Posterior cingulate gyrus (tissue), 11 donors: ENCODE measurements at places on chromosomes 7 and 10.

DNA sequence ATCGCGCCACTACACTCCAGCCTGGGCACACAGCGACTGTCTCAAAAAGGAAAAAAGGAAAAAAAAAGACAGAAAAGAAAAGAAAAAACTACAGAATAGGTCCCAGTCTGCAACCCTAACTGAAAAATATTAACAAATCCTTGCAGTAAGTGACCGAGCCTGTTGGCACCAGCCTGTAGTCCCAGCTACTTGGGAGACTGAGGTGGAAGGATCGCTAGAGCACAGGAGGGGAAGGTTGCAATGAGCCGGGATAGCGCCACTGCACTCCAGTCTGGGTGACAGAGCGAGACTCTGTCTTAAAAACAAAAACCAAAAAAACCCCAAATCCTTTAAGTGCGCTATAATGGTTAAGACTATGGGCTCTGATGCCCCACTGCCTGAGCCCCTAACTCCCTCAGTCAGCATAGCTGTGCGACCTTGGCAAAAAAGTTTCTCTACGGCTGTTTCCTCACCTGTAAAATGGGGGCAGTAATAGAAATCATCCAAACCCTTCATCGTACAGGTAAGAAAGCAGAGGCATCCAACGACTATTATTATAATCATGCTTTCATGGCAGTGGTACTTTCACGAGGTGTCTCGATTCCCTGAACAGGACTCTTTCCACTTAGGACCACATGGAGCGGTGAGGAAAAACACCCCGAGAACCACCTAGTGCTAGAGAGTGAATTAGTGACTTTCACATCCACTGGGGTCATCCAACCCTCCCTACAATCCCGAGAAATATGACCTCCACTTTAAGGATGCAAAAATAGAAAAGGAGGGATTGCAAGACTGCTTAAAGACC is 755 bp downstream of the TOMM7 start:
- no peak for DNase-seq

- DNase-seq: no peak
Measured at GRCh38 chr10:106775127-106775526, 389.4 kb downstream of the SORCS1 start.

- DNase-seq: no peak
Measured at GRCh38 chr10:119131512-119132240, 27.8 kb downstream of the DENND10 start.

GRCh38 chr7:99440195-99440594 is 1.5 kb downstream of the CPSF4 start:
- DNase-seq: no peak

DNA sequence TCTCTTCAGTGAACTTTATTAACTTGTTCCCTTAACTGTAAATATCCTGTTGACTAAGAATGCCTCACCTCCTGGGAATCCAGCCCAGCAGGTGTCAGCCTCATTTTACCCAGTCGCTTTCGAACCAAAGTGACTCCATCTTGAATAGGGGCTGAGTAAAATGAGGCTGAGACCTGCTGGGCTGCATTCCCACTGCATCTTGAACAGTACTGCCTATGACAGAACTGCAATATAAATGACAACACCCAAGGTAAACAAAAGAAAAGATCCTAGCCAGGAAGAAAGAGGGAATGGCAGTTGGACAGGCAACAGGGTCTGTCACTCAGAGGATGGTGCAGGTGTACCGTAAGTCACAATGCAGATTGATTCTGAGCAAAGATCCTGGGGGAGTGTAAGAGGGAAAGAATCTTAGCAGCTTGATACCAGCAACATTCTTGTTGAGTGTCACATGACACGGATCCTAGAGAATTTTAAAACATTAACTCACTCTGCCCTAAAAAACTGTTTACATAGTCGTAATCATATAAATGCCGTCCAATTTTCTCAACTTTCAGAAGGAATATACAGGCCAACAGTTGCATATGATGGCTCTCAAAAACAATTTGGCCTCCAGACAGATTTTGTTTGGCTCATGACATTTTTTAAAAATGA is 4.4 kb upstream of the FAM107B start:
- no peak for DNase-seq

DNA sequence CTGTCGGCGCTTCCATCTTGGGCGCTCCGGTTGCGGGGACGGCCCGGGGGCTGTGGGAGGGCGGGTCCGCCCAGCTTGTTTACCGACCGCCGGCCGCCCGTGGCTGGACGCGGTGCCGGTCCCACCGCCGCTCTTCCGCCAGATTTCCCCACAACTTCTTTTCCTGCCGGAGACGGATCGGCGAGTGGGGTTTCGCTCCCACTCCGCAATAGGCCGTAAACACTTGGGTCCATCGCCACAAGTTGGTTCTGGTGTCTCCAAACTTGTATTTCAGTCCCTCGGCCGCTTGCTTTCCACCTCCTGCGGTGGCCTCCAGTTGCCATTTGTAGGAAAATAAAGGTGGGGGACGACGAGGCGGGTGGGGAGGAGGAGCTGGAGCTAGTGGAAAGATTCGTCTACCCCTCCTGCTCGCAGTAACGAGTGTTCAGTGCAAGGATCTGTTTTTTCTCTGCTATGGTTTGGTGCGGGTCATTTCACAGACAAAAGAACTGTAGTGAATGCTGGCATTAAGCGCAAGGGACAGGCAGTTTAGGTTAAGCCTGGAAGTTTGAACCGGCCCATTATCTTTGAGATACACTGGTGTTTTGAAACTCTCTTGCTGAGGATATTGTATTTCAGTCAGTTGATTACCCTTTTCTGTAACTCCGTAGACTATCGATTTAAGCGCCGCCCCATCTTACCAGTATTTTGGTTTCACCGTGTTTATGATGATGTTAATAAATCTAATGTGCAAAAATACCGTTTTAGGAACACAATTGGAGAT is 24.3 kb upstream of the ZRANB1 start:
- peak; percentile 34 for DNase-seq

GRCh38 chr7:137462074-137462715 is 118.7 kb upstream of the PTN start:
- no peak for DNase-seq

- no peak for DNase-seq
Measured at GRCh38 chr10:70267161-70267933, 16.5 kb downstream of the NPFFR1 start.

- DNase-seq: no peak
Measured at GRCh38 chr10:119174109-119174508, 4.5 kb downstream of the PRDX3 start.

DNA sequence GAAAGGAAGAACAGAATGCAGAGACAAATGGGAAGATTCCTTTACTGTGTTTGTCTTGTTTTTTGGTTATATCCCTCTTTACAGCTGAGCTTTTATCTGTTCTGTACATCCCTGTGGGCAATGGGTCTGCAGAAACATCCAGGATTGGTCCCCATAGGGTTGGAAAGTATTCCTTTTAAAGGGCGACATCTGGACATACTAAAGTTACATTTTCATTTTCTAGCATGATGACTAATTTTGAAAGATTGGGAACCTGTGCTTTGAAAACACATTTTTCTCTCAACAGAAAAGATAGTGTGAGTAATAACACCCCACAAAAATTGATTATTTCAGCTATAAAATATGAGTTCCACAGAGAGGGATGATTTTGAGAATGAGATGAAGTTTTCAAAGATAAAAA is 435.8 kb downstream of the GPAM start:
- no peak for DNase-seq

- DNase-seq: no peak
Measured at GRCh38 chr7:79563821-79564522, 110.5 kb upstream of the MAGI2 start.

DNA sequence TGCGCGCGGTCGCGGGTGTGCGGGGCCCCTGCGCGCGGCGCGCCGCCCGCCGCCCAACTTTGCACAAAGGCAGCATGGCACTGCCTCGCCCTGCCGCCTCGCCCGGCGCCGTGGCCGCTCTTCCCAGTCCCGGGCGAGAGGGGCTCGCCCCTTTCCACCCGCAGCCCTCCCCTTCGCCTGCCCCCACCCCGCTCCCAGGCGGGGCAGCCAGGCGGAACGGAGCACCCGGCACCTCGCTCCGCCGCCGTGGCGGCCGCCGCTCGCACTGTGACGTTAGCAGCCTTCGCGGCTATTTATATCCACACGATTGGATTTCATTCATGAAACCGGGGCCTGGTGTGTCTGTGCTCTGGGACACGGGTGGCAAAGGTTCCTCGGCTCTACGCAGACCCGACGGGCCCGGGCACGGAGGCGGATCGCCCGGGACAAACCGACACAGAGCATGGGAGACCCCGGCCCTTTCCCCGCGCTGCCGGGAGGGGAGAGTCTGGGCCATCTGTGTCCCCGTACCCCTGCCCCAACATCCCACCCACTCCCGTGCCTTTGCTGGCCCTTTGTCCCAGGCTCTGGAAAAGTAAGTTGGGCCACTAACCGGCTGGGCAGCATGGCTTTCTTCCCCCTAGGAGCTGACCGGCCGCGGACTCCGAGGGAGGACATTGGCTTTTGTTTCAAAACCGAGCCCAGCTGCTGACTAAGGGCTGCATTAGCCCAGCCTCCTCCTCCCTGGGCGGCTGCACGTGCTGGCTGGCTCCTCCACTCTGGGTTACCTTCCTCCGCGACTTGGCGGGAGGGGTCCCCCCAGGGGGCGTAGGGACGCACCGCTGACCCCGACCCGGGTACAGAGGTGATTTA is at the start of gene RHOBTB1:
RHOBTB1 (minus strand) TSS at position 128 of the 852 bp plus-strand sequence. CDS start 32,643 bp downstream, outside the sequence.
- peak; percentile 64 for DNase-seq

DNA sequence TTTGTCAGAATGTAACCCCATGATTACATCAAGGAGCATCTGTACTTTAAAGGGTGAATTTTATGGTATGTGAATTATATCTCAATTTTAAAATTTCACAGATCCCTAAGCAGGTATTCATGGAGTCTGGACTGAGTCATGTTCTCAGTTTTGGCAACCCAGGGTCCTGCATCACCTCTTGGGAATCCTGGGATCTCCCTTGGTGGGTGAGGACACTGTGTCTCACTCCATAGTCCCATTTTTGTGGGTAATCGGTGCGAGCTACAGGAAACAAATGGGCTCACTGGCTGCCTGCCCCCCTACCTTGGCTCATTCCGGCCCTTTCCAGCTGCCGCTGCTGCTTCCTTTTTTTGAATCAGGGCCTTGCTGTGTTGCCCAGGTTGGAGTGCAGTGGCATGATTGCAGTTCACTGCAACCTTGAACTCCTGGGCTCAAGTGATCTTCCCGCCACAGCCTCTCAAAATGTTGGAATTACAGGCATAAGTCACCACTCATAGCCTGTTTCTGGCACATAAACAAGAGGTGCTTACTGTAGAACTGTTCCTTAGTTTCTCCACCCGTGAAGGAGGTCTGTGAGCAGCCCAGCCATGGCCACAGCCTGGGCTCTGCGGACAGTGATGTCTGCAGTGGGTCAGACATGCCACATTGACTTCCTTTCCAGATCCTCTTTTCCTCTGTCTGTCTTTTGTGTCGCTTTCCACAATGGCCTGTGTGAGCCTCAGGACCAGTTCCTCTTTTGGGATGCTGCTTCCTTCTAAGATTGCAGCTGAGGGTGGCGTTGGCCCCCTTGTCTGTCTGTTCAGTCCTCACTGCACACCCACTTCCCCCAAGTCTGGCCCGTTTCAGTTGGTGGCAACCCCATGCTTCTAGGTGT is 14.5 kb downstream of the PALD1 start:
- DNase-seq: no peak

DNA sequence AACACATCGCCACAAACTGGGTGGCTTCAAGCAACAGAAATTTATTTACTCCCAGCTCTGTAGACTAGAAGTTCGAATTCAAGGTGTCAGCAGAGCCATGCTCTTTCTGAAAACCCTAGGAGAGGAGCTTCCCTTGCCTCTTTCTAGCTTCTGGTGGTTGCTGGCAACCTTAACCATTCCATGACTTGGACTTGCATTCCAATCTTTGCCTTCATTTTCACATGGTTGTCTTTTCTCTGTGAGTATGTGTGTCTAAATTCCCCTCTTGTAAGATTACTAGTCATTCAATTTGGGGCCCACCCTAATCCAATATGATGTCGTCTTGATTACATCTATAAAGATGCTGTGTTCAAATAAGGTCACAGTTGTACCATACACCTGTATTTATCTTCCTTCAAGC is 65.9 kb upstream of the PRKG1 start:
- no peak for DNase-seq

DNA sequence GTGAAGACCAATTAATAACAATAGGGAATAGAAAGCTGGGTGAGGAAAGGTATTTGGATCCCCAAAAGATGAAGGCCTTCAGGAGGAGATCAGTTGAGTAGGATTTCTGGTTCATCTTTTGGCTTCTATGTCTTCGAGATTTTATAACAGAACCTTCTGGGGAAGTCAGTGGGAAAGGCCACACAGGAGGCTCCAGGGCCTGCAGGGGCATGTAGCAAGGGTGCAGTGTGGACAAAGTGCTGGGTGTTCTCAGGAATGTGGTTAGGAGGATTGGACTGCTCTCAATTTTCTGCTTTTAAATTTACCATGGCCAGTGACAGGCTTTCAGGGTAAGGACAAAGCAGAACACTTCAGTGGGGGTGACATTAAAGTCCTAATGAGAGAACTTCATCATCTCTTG is 378.0 kb downstream of the CCSER2 start:
- DNase-seq: no peak

DNA sequence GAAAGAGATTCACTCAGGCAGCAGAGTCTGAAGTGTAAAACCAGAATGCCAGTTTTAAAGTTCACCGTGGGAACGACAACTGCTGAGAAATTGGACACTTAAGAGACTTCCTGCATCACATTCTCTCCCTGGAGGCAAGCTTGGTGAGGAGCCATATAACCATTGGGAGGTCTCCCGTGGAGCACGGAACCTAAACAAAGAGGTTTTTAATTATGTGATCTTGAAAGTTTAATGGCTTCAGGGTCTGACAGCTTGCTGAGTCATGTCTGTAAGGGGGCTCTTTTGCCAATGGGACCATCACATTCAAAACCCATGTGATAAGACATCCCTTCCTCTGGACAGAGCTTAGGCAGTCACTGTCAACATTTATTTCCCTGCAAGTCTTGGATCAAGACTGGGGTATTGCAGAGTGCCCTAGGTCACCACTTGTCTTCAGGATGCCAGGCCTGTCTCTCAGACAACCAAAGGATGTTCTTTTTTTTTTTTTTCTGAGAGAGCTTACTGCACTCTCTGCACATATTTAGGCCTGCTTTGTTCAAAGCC is 674.4 kb downstream of the TYW1 start:
- no peak for DNase-seq

GRCh38 chr7:101912716-101913110 is 95.3 kb downstream of the CUX1 start:
- DNase-seq: no peak

DNA sequence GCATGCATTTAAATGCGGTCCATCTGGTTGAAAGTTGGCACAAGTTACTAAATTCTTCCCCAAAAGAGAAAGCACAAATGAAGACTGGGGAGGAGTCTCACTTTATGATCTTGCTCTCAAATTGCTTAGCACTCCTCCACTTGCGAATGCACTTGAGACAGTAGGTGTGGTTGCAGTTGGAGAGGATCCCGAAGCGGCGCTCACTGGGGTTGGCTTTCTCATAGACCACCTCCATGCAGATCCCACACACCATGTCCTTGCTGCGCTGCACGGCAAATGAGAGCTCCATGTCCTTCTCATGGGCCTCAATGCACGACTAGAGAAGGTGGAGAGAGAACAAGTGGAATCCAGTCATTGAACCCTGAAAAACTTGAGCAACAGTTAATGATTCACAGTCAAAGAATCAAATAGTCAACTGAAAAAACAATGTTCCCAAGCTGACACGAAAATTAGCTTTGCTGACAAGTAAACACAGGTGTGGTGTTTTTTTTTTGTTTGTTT is 22.7 kb downstream of the MKRN1 start:
- DNase-seq: no peak

GRCh38 chr10:32004161-32004591 is 52.0 kb downstream of the KIF5B start:
- DNase-seq: peak; percentile 21

- no peak for DNase-seq
Measured at GRCh38 chr7:11332865-11333228, 359.2 kb downstream of the PHF14 start.

GRCh38 chr7:30472081-30472783 is 6.4 kb downstream of the NOD1 start:
- DNase-seq: no peak
